ENCODE measurements at places on chromosomes 4 and X.

GRCh38 chr4:134540588-134540987 lies 339.0 kb upstream of the PABPC4L start:
- no peak for DNase-seq

DNA sequence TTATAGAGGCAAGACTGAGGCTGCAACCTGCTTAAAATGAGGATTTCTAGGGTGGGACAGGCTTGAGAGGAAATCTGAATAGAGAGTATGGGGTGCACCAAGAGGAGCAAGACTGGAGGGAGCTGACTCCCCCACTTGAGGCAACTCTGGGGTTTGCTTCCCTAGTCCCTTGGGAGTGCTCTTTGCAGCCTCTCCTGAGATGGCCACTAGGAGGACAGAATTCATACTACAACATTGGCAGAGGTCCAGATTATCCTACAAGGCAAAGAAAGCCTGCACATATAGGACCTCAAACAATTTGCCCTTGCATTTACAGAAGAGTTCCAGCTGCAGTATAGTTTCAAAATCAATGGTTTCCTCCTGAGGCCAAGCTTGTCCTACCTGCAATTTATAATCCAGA lies 830.9 kb downstream of the TECRL start:
- DNase-seq = no peak

GRCh38 chr4:67575232-67576058 lies 16.9 kb downstream of the STAP1 start:
- no peak for DNase-seq

GRCh38 chr4:181013162-181013561 lies 1230.0 kb upstream of the TENM3 start:
- no peak for DNase-seq

DNA sequence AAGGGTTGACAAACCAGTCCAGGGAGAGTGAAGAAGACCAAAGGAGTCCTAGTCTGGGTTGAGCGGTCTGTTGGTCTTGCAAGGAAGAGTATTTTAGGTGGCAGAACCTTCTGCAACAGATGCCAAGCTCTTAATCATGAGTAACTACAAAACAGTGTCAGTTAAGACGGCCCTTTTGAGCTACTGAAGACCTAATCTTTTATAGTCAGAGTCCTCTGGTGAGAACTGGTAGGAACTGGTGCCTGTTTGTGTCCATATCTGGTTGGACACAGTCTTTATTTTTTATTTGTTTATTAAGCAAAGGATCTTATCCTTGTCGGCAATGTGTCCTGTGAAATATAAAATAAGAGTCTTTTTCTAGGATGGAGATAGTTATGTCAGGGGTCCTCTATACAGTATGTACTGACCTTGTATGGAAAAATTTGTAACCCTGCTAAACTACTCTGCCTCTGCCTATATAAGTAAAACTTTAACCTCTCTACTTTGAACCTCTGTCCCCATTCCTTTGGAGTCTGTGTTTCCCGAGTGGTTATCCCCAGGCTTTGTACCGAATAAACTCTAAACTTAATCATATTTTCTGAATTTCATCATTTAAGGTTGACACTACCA lies 47.1 kb downstream of the FAM13A start:
- no peak for DNase-seq

- no peak for DNase-seq
Measured at GRCh38 chrX:7950865-7951264, 23.7 kb upstream of the PNPLA4 start.

GRCh38 chrX:37809970-37810369 lies 30.1 kb downstream of the CYBB start:
- DNase-seq = no peak

GRCh38 chr4:113433536-113434246 lies 327.8 kb downstream of the CAMK2D start:
- DNase-seq = no peak

DNA sequence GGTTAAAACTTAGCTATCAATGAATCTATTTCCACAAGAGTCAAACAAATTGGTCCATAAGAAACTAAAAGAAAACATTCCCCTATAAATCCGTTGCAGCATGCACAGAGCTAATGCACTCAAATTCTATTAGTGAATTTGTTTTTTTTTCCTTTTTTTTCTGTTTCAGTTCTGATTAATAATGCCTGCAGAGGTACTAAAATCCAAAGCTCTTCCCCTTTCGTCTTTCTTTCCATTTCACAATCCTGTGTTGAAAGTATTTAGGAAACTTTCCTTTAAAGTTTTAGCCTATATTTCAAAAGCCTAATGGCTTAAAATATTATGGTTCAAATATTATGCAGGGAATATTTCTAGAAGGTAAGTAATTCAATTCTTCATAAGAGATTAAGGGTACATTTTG lies 45.9 kb upstream of the VEGFD start:
- DNase-seq = no peak

- no peak for DNase-seq
Measured at GRCh38 chrX:28625223-28625622, 38.0 kb downstream of the IL1RAPL1 start.

GRCh38 chrX:8405631-8406030 lies 59.0 kb upstream of the VCX3B start:
- DNase-seq = no peak
